ENCODE measurements at places on chromosomes 5 and 9. TPM values are rescaled to one million over a fixed set of nuclear protein-coding genes. Genes with fewer than 3 reads are reported as not detected.

DNA sequence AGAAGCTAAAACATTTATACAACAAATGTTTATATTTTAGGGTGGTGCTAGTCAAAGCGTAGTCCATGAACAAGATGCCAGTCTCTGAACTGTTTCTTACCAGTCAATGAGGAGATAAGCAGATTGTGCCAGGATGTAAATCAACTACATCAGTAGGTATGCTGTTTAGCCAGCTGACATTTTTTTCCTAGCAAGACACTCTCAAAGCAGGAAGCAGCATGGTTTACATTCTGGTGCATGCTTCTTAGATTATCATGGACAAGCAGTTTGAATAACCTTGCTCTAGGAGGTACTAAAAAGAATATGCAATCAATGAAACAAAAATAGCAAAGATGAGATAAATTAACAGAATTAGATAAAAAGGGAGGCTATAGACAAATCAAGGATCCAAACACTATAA is 17.0 kb downstream of the TICAM2 start:
- no peak for DNase-seq

MYMK gene
- total RNA-seq = not detected

DNA sequence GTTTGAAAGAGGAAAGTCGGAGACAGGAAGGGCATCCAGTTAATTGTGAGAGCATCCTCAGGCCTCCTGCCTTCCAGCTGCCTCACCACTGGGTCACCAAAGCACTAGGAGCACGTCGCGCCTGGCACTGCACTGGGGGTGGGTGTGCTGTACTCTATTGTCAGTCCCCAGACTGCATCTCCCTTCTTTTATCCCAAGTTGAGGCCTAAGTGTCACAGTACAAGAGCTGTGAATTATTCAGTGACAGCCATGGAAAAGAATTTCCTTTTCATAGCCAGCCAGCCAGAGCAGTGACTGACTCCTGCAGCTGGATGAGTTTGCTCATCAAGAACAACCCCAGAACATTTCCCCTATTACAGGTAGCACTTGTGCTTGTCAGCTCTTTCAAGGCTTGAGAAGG is 16.3 kb downstream of the CLTA start:
- DNase-seq = peak; percentile 41

- no peak for DNase-seq
Measured at GRCh38 chr5:53031695-53032096, 42.5 kb downstream of the ITGA2 start.

DNA sequence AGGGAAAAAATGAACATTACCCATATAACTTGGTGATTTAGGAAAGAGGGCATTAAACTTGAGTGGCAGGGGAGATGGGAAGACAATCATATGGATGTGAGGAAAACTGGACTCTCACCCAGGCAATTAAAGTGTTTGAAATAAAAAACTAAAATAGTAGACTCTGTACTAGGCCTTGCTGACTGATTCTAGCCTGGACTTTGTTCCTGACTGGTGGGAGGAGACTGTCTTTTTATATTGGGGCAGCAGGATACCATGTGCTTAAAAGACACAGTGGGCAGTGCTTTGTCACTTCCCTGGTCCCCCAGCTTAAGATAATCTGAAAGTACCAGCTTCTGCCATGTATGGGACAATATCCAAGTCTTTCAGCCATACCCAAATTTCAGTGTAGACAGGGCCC is 107.0 kb downstream of the ACTL7B start:
- DNase-seq = no peak

PRR16 gene
- 0.30 TPM for total RNA-seq

GRCh38 chr5:161332343-161332742 is 214.2 kb downstream of the GABRB2 start:
- DNase-seq = no peak

DNA sequence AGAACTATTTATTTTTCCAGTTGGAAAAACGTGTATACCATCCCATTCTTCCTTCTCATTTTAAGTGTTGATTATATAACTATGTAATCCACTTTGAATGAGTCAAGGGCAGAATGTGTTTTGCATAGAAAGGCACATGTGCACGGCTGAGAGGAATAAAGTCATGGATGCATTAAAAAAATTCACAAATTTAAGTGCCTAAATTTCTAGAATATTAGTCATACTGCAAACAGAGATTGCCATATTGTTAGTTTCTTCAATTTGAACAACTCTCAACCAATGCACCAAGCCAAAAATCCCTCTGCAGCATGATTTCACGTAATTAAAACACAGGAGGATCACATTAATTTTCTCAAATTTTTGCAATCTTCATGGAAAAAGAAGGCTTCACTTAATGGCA is 166.3 kb downstream of the MPDZ start:
- peak; percentile 76 for DNase-seq

DNA sequence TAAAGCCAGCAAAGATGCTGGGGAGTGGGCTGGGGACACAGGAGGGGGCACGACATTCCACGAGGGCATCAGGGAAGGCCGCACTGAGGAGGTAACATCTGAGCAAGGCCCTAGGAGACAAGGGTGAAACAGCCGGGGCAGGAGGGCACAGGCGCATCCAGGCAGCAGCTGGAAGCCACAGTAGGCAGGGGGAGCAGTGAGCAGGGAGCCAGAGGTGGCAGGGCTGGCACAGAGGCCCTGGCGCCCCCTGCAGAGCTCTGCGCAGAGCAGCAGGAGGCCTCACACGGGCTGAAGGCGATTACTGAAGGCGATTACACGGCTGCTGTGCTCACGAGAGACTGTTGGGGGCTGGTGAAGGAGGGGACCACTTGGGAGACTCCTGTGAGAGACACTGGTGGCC is 15.4 kb downstream of the LMAN2 start:
- DNase-seq = peak; percentile 37

- DNase-seq = no peak
Measured at GRCh38 chr9:23672151-23672550, 153.9 kb downstream of the ELAVL2 start.

TRIP13 gene
- total RNA-seq = 82.0 TPM

PHYKPL gene
- total RNA-seq = 50.9 TPM

GRCh38 chr5:113000466-113000865 is 23.9 kb downstream of the DCP2 start:
- no peak for DNase-seq

GRCh38 chr9:115086886-115087285 is 31.1 kb downstream of the TNC start:
- DNase-seq = no peak

DNA sequence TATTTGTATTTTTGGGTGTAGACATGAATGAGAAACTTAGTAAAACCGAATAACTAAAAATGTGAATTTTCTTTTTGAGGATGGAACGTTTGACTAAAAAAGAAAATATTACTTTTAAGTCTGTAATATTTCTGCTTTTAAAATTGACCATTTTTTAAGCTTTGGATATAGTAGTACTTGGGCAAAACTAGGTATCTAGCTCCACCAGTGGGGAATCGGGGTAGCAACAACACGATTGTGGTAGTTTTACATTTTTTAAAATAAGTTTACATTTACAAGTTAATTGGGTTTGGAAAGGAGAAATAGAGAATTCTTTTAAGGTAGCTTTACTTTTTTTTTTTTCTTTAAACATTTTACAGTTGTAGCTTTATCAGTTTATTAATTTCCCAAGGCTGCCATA is 154.4 kb downstream of the MAN2A1 start:
- no peak for DNase-seq

DNA sequence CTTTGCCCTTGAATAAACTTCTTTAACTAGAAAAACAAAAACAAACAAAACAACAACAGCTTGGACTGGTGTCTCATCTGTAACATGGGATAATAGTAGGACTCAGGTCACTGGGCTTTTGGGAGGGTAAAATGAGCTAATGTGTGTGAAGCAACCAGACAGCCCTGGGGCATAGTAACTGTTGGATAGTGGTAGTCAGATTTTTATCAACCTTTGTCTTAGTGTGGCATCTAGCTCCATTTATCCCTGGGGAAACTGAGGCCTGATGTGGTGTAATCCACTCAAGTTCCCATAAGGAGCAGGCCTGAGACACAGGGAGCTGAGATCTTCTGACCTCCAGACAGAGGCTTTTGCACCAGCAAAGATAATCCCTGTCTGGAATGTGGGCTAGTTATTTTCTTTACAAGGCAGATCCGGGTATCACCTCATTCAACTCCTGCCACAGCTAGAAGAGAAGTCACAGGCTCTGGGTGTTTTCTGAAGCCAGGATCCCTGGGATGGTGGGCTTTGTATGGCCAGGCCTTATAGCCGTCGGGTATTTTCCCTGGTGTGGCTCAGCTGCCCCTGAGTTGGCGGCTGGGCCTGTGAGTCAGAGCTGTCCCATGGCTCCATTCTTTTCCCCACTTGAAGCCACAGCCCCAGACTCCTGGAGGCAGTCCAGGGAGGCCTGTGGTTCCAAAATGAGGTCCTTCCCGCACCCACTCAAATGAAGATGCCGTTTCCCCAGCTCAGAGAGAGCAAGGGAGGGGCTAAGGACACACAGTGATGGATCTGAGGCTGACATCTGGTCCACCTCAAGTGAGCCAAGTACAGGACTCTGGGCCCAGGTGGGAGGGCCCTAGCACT is 26.1 kb upstream of the CSF1R start:
- peak; percentile 92 for DNase-seq

- DNase-seq = no peak
Measured at GRCh38 chr9:71746758-71747125, 21.6 kb downstream of the CEMIP2 start.

- DNase-seq = no peak
Measured at GRCh38 chr9:131432597-131433301, 38.9 kb downstream of the PRRC2B start.

- DNase-seq = no peak
Measured at GRCh38 chr9:22165144-22165543, 156.0 kb upstream of the CDKN2B start.

SCGB3A2 gene
- not detected for total RNA-seq

DNA sequence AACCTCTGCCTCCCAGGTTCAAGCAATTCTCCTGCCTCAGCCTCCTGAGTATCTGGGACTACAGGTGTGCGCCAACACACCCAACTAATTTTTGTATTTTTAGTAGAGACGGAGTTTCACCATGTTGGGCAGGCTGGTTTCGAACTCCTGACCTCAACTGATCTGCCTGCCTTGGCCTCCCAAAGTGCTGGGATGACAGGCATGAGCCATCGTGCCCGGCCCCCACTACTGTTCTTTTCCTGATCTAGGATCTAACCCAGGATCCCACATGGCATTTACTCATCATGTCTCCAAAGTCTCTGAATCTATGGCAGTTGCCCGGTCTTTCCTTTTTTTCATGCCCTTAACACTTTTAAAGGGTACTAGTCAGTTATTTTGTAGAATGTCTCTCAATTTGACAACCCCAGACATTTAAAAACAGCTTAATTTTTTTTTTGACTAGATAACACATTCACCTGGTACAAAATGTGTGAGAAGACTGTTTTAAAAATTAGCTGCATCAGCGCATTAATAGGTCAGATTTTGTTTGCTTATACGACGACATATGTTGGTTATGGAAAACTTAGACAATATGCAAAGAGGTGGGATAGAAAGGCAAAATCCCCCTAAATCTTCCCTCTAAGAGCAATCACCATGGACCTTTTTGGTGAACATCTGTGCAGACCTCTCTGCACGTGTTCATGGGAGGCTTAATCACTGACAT is 46.5 kb downstream of the STOM start:
- no peak for DNase-seq

EFNA5 gene
- 0.56 TPM for total RNA-seq

IL13 gene
- not detected for total RNA-seq

- DNase-seq = no peak
Measured at GRCh38 chr5:1658665-1659064, 134.9 kb upstream of the LPCAT1 start.

All from MG63 (cell line).